CD4-positive, alpha-beta T cell treated with Interleukin-1 beta for 1 hour (primary cell): ENCODE measurements at places on chromosomes 2 and 18.

DNA sequence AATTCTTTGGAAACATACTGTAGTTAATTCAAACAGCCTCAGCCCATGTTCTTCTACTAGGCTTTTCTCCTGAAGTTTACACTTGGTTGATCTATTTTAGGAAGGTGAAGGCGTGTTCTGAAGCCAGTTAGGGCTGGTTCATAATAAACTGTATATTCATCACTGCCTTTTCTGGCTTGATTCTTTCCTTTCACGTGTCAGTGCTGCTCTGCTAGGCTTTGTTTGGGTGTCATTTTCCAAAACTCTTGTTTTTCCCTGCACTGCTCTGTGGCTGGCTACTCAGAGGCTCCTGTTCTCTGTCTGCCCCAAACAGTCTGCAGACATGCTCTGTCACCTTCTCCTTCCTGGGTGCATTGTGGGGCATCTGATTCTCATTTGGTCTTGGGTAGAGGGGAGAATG lies 136.1 kb downstream of the PARD3B start:
- DNase-seq: no peak

DNA sequence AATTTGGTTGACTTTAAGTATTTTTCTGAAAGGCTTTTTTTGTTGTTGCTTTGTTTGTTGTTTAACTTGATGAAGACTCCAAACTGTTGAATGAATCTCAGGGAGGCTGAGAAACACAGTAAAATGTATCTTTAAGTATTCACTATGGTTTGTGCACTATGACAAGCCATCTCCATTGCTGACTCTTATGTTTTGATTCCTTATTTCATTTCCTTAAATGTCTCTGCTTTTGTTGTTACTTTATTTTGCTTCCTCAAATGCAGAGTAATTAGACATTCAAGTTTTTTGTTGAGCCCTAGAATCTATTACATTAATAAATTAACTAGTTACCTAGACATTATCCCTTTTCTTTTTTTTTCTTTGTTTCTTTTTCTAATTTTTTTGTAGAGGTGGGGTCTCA lies 46.3 kb upstream of the SLC39A10 start:
- DNase-seq: no peak

DNA sequence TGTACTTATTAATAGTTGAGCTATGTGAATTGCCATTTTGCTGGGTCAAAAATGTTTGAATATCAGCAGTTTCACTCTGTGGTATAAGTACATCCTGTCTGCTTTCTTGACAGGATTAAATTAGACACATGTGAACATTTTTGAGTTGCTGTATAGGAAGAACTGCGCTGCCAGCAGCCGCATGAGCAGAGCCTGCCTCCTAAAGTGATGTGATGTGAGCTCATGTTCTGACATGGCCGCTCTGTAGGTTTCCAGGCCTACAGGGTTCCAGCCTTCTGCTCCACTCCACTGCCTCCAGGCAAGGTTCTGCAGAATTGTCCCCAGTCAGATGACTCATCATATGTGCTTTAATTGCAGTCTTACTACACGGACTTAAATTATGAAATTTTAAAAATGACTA lies 119.7 kb upstream of the NFATC1 start:
- DNase-seq: no peak

DNA sequence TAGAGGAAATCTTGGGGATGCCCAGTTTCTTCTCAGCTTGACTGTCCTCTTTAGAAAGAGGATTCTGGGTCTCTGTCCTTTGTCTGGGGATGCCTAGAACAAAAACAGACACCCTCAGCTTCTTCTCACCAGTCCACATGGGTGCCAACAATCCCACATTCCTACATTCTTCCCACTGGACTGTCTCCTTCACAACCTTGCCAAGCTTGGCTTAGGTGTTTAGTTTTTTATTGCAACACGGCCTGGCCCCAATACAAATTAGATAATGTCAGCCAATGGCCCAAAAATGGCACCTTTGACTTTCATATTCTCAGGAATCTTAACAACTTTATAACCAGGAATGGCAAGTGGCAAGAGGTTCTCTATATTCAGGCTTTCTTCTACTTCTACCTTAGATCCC lies 273.0 kb downstream of the RNF152 start:
- DNase-seq: no peak

DNA sequence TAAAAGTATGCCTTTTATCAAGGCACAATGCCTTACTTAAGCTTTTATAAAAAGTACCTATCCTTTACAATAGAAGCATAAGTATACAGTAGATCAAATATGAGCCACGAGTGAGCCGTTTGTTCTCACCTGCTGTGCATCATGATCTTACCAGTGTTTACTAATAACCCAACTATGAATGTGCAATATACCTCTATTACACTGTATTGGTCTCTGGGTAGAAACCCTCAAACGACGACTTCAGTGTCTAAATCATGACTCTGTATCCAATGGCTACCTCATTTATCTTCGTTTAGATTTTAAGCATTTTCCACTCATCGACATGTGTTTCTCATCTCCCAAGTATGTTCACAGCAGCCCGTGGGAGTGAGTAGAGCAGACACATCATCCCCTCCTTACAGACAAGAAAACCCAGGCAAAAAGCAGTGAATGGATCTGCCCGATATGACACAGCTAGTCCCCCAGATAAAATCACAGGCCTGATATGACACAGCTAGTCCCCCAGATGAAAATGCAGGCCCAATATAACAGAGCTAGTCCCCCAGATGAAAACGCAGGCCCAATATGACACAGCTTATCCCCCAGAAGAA lies 279.8 kb downstream of the TNS1 start:
- no peak for DNase-seq
